ENCODE measurements at places on chromosomes 2 and 18.
A peak's percentile ranks its signal among the peaks of the same experiment; 100 is the strongest.

GRCh38 chr18:48887294-48887904 is 63.4 kb downstream of the SMAD7 start:
- DNase-seq, result no peak

- DNase-seq, result no peak
Measured at GRCh38 chr2:199713746-199714145, 137.2 kb downstream of the FTCDNL1 start.

DNA sequence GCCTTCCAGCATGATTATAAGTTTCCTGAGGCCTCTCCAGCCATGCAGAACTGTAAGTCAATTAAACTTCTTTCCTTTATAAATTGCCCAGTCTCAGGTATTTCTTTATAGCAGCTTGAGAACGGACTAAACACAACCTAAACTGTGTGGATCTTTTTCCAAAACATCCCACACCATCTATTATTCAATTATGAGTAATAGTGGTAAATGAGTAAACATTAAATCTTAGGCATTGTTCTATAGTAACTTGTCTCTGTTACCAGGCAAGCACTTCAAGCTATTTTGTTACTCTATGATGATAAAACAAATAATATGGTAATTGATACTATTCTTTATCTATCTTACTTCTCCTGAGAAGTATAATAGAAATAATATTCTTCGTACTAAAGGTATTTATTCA is 536.9 kb upstream of the CHAC2 start:
- DNase-seq, result no peak

- DNase-seq, result no peak
Measured at GRCh38 chr2:231037202-231037730, at the start of gene C2orf72. TSS of gene C2orf72 (plus strand) at chr2:231037523. CDS start at chr2:231037566, 43 bp downstream.

GRCh38 chr18:63590373-63590772 is 3.2 kb downstream of the SERPINB13 start:
- DNase-seq, result no peak

GRCh38 chr2:219658196-219658846 is 30.9 kb downstream of the SLC4A3 start:
- DNase-seq, result no peak

DNA sequence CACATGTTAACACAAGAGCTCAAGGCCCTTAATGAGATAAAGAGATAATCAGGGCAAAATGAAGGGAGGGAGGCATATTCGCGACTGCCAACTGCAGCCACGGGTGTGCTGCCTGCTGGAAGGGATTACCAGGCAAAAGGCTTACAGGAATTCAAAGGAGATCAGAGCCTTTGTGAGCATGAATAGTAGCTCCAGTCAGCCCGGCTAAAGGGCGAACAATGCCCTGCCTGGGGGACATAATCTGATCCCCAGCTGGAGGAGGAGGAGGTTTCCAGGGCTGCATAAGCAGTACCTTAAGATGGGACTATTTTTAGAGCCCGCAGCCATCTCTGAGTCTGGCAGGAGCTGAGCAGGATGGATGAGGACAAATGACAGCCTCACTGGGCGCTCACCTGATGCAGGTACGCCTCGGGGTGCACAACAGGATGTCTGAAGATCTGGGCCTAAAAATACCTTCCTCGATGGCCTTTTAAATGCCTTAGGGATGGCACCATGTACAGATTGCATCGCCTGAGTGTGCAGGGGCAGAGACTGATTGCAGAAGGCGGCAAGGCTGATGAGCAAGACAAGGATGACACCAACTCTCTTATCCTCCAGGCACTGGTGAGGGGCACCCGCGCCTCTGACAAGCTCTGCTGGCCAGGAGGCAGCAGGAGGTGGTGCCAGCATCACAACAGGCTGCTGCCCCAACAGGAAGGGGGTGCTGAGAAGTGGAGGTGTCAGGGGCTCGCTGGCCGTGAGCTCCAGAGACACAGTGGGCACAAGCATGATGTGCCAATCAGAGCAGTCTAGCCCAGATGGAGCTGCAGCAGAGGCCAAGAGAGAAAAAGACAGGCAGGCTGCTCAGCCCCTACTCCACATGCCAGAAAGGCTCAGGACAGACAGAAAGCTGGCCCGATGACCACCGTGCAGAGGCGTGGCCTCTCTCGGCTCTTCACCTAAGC is 111.4 kb downstream of the EIPR1 start:
- no peak for DNase-seq

DNA sequence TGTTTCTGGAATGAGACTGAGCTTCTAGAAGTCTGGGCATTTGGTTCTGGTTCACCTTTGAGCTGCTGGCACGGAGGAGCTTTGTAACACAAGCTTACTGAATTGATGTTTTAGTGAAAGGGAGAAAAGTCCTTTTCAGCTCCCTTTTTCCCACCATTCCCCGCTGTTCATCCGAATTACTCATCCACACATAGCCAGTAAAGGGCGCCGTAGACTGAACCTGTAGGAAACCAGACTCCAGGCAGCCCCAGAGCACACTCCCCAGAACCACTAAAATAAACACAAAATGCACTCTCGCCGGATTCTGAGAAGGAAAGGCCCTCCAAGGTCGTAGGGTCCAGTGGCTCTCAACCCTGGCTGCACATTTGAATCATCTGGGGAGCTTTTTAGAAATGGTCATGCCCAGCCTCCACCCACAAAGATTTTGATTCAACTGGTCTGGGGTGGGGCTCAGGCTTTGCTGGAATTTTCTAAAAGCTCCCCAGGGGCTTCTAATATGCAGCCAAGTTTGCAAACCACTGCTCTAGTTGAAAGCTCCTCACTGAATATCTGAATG is 29.6 kb downstream of the TCF7L1 start:
- no peak for DNase-seq

DNA sequence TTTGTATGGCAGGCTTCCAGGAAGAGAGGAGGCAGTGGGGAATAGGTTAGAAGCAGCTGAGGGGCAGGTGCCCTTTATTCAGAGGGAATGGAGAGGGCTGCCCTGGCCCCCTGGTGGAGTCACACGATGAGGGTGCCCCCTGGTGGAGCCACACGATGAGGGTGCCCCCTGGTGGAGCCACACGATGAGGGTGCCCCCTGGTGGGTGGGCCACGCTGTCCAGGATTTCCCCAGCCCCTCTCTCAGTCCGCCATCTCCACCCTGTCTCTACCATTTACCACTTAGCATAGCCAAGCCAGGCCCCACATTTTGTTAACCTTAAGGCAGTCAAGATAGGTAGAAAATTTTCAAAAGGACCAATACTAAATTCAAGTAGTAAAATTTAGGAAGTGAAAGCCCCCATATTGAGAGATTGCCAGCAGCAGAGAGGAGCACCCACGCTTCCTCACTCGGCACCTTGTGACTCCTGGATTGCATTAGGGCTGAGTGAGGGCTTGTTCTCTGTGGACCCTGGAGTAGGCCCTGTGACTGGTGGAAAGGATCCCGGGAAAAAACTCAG is 10.4 kb upstream of the FAM228A start:
- no peak for DNase-seq

GRCh38 chr2:160473468-160474318 is 19.9 kb downstream of the RBMS1 start:
- DNase-seq, result no peak

GRCh38 chr2:38943784-38944183 is 54.1 kb downstream of the ARHGEF33 start:
- DNase-seq, result no peak

DNA sequence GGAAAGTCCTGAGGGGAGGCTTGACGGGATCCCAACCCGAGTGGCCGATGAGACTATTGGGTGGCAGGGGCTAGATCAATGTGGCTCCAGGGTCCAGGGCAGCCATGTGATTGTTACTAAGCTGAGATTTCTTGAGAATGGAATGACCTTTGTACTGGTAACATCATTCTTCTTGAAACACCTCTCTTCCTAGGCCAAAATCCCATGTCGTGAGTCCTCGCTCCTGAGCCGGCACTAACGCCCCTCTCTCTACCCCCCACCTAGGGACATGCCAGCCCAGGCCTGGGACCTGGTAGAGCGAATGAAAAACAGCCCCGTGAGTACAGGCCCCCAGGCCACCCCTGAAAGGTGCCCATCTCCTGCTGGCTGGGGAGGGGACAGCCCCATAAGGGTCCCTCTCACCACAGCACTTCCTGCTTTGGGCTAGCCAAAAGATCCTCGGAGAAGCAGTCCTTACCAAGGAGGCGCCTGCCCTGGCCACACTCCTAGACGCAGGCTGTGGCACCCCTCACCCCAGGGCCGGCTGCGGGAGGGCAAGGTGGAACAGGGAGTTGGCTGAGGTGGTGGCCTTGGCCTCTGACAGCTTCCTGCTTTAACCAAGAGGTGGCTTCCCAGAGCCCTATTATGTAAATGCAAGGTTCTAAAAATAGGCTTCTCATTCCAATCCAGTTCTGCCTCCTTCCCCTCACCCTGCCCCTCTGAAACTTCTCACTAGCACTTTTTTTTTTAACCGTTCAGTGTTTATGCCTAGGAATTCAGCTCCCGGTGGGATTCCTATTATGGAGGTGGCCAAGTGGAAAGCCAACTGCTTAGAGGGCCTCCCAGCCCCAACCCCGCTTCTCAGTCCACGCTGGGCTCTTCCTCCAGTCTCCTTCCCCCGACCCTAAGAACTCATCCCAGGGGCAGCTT is 126.6 kb upstream of the PPP1CB start:
- peak; percentile 53 for DNase-seq

- DNase-seq, result no peak
Measured at GRCh38 chr2:169073211-169073962, 4.0 kb downstream of the DHRS9 start.

DNA sequence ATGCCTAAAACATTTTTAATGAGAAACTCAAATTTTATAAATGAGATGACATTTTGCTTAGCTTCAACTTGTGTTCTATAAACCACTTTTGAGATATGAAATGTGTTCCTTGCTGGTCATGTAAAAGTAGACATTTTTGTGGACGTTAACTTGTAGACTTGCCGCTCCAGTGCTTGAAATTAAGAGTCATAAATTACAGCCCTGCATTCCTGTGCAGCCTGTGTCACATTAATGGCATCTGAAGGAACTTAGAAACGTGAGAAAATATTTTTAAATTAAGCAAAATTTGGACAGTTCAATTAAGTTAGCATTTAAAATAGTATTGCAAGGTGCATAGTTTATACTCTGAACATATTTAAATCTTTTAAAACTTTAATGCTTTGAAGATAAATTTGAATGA is 98.3 kb upstream of the LDLRAD4 start:
- DNase-seq, result no peak

DNA sequence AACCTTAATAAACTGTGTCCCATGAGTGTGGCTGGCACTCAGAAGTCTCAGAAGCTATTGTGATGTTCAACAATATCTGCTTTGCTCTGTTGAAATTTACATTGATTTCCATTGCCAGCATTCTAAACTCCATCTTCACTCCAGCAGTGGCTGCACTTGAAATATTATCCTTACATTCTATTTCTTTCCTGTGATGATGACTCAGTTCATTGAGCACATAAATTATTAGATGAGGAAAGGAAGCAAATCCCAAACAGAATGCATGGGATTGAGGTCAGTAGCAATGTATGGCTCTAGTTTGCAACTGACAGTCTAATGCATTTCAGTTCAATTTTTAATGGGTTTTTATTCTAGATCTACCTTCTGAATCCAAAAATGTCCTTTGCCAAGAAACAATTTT is 92.4 kb upstream of the TTN start:
- DNase-seq, result no peak

DNA sequence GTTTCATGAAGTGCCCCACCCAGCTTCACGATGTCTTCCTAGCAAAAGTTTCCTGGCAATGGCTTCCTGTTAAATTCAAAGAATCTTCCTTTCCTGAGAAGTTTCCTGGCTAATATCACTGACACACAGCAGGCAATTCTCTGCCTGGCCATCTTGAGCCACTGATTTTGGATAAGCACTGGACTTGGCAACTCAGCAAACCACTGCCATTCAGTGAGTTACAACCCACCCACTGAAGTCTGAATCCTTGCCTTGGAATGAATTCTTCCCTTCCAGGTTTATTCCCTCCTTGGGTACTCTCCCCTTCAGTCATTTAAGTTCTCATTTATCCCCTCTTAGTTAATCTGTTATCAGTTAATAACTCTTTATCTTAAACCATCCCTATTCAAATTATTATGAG is 426.0 kb downstream of the MBD2 start:
- no peak for DNase-seq

DNA sequence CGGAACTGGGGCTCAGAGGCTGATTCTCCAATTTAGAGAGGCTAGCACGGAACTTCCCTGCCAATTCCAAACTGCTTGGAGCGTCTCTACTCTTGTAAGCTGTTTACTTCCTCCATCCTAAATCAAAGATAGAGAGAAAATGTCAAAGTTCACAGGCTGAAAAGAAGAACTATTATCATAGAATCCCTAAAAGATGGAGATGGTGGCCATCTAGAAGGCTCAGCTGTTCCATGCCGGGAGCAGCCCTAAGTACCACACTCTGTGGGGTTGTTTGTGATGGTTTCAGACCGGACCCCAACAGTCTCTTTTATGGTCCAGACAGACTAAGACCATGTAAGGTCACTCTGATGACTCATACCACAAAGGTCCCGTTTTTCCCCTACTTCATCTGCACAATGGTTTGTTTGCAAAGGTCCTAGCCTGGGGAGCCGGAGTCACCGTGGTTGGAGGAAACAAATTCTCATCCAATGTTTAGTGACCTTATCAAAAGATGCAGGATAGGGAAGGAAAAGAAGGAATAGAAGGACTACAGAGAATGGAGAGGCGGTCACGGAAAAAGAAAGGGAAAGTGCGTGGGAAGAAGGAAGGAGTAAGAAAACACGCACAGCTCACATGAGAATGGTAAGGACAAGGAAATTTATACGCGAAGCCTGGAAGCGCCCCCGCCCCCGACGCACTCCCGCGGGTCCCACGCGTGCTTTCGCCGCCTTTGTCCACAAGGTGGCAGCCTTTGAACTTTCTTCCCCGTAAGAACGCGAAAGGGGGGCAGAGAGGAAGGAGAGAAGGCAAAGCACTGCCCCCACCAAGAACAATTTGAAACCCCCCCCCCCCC is 453 bp upstream of the ANTXR1 start:
- DNase-seq, result peak; percentile 12

DNA sequence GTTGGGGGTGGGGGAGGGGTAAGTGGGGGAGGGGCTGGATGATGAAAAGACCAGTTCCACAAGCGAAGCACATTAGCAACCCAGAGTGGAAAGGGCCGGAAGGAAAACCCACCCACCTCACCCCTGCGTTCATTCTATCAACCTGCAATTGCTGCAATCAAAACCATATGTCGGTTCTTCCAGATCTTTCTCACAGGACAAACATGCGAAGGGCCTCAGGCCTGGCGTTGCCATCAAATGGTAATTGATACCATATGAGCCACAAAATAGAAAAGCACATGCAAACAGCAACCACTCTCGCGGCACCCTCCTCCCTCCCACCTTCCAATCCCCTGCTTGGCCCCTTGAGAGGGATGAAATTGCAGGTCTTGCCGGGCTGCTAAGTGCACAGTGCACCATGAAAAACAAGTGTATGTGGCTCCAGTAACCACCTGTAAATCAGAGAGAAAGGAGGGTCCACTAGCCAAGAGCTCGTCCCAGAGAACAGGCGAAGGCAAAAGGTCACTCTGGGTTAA is 287.5 kb downstream of the TCF4 start:
- no peak for DNase-seq

Measured in effector CD4-positive, alpha-beta T cell (primary cell).